ENCODE measurements at places on chromosomes 4 and X.

GRCh38 chr4:94690851-94691254 lies 66.9 kb upstream of the BMPR1B start:
- no peak for DNase-seq

- no peak for DNase-seq
Observed at GRCh38 chr4:133355633-133356032, 206.5 kb downstream of the PCDH10 start.

GRCh38 chr4:27635936-27636913 lies 775.6 kb downstream of the STIM2 start:
- DNase-seq = no peak

DNA sequence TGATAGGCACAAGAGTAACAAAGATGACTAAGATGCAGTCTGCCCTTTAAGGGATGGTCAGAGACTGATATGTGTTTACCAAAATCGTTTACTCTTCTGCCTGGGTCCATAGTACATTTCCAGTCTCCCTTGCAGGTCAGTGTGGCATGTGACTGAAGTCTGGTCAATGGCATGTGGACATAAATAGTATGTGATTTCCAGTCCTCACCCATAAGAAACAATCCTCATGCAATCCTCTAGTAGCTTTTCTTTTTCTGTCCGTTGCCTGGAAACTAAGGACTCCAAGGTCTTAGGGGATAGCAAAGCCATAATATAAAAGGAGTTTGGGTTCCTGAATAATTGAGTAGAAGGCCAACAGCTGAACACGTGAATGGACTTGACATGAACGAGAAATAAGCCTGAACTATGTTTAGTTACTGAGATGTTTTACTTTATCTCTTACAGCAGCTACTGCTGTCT lies 1.1 kb downstream of the SLC9B2 start:
- DNase-seq = no peak

GRCh38 chr4:88457307-88458103 lies 586 bp downstream of the HERC5 start:
- DNase-seq = peak; percentile 15

- DNase-seq = no peak
Observed at GRCh38 chr4:74651198-74651597, 143.1 kb downstream of the BTC start.

GRCh38 chr4:169615467-169616106 lies 3.2 kb upstream of the NEK1 start:
- no peak for DNase-seq

DNA sequence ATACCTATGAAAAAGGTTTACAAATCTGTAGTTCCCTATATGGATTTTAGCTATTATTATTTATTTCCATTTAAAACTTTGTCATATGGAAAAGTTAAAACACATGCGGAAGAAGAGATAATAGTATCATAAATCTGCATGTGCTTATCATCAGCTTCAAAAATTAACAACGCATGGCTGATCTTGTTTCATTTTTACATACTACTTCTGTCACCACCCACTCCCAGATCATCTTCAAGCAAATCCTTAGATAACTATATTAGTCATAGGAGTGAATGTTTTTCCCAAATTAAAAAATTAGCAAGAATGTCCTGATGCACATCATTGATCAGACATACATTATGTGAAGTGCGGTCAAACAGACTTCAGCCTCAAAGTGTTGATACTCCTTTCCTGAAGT lies 24.6 kb upstream of the MOB1B start:
- DNase-seq = no peak

- no peak for DNase-seq
Observed at GRCh38 chrX:81241753-81242152, 39.9 kb downstream of the SH3BGRL start.

- DNase-seq = no peak
Observed at GRCh38 chrX:31258166-31258565, 186.3 kb upstream of the FTHL17 start.

DNA sequence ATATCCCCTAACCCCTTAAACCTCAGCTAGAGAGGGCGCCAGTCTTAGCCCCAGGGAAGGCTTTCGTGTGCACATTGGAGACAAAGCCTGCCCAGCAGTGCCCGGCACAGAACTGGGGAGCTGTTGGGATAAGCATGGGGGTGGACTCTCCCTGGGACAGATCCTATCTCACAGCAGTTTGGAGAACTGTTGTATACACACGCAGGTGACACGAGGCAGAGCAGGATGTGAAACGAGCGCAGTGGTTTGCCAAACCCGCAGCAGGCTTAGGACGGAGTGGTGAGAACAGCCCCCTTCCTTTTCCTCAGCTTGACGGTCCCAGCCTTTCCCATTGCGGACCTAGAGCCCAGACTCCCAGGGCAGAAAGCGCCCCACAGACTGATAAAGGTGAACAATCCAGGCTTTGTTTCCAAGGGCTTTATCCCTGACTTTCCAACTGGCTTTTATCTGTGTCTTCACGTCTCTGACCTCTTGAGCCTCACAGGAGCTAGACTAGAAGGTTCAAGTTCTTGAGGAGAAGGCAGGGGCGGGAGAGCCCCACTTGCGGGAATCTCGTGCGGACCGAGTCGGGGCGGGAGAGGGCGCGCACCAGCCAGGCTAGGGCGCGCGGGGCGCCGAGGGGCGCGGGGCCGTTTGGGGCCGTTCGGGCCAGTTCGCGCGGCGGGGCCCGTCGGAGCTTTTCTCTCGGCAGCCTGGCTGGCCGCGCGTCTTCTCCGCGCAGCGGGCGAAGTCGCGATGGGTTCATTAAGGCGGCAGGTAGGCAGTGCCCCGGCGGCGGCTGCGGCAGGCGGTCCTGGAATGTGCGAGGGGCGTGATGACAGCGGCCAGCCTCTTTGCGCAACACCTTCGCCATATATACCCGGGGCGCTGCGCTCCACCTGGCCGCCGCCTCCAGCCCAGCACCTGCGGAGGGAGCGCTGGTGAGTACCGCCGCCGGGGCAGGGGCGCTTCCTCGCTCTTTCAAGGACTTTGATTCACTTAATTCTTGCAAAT lies at the start of gene SLC34A2:
Gene SLC34A2 (plus strand): TSS at position 881 of the 993 bp plus-strand sequence. CDS start 6,650 bp downstream, outside the sequence.
- DNase-seq = peak; percentile 66

Measured in NCI-H146 (cell line).